Anterior cingulate cortex (tissue), 58 donors: ENCODE measurements at places on chromosomes 2 and 18.

GRCh38 chr2:11861044-11861443 is 114.6 kb downstream of the LPIN1 start:
- DNase-seq, result no peak

DNA sequence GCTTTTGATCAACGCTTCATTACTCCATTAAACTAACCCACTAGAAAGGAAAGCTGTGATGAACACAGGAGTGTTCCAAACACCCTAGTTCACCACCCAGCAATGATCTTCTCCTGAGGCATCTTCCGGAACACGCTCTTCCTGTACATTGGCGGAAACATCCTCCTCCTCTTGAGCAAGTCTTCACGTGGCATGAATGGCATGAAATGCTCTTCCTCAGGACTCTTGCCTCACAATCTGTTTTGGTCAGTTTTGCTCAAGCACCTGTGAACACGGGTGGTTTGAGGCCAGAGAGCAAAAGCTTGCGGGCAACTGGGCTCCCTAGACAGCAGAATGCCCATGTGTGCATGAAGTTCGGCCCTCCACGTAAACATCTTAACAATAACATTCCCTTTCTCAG is 734.2 kb upstream of the SALL3 start:
- no peak for DNase-seq

DNA sequence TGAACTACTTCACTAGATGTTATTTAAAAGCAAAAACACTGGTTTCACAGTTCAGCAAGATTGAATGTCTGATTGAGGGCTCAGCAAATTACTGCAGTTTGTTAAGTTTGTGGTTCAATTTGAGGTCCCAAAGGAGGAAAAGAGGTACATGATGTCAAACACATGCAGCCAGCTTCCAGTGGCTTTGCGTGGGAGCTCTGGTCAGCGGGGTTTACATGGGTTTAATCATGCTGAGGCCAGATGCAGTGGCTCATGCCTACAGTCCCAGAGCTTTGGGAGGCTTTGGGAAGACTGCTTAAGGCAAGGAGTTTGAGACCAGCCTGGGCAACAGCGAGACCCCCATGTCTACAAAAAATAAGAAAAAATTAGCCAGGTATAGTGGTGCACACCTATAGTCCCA is 111.5 kb downstream of the MAPK4 start:
- DNase-seq, result no peak

- no peak for DNase-seq
These were observed 226.9 kb downstream of the CYRIA start for GRCh38 chr2:16438613-16439321.

DNA sequence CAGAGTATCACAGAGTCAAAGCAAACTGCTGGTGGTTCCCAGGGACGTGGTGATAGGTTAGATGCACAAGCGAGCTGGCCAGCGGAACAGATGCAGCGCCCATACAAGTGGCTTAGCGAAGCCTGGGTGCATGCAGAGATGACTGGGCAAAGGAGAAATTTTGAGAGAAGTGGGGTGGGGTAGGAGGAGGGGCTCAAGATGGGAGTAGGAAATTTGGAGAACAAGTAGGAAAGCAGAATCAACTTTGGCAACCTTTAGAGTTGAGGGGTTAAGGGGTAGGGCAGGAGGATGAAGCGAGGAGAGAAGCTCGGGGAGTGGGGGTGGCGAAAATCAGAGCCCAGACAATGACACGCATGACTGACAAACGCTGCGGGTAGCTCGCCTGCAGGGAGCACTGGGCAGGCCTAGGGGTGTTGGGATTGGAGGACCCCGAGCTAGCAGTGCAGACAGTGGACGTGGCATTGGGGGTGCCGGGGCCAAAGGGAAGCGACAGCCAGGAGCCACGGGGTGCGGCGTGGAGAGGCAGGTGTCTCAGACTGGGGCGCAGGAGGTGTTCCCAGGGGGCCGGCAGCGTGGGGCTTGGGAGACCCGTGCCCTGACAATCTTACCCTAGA is 431 bp downstream of the FAM98A start:
- no peak for DNase-seq

DNA sequence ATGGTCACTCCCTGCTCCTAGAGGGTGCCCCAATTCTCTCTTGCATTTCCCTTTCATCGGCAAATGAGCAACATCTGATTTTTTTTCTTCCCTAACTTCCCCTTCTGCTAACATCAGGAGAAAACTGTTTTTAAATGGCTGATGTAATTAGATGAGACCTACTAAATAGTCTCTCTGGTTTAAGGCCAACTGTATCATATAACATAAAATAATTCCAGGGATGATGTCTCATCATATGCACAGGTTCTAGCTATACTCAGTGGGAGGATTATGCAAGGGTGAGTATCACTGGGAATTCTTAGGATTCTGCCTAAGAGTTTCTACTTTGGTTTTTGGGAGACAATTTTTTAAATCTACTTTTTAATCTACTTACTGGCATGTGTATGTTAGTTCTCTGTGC is 193.4 kb downstream of the PARD3B start:
- DNase-seq, result no peak

- no peak for DNase-seq
These were observed 284.9 kb downstream of the INSIG2 start for GRCh38 chr2:118372886-118373830.

- no peak for DNase-seq
These were observed 3.1 kb downstream of the GYPC start for GRCh38 chr2:126658905-126659561.

GRCh38 chr2:70655786-70656185 is 102.2 kb upstream of the TGFA start:
- no peak for DNase-seq

DNA sequence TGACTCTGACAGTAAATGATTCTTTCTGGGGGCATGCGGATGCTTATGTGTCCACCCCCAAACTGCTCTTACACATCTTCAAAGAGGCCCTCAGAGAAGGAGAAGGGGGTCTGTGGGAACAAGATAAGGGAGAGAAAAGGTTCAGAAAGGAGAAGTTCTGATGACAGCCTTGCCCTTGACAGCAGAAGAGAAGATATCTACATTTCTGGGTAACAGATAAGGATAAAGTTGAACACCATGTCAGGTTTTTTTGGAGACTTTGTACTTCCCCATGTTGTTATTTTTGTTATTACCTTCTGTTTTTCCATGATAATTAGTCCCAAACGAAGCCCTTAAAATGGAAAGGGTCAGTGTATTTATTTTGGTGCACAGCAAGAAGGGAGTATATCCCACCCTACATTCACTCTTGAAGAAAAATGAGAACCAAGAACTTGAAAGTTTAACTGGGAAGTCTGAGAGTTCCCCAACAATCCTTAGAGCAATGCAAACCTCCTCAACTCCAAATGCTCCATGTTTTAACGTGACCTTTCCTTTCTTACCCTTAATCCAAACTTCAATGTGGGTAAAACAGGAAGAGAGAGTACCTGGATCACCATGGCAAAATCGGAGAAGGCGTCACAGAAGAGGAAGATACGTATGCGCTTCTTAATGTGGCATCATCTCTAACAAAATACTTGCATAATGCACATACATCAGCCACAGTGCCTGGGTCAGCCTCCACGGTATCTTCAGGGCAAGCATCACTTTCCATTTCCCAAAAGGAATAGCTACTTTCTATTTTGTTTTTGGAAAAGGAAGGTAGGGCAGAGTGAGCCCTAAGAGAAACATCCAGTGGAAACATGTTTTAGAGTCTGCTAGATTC is 264.6 kb upstream of the STON1 start:
- DNase-seq, result no peak

DNA sequence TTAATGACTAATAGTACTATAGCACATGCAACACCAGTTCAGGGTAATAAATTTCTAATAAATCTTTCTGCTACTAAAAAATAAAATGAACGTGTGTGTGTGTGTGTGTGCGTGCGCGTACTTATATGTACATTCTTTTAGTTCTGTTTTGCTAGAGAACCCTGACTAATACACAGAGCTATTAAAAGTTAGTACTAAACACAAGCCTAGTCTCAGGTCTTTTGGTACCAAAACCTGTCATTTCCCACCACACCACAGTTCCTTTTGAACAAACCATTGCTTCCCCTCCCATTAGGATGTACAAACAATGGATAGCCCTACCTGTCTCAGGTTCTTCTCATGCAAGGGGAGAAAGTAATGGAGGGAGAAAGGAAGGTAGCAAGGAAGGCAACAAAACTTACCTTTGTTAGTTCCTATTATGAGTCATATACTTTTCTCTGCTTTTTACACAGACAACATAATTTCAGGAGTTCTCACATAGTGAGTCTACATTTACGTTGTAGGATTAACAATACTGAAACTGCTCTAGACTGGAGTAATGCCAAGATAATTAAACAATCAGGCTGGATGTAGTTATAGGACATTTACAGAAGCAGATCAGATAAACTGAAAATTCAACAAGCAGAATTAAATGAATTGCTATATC is 427.2 kb downstream of the KCNJ3 start:
- no peak for DNase-seq

GRCh38 chr18:78892177-78892576 is 87.4 kb upstream of the SALL3 start:
- no peak for DNase-seq

DNA sequence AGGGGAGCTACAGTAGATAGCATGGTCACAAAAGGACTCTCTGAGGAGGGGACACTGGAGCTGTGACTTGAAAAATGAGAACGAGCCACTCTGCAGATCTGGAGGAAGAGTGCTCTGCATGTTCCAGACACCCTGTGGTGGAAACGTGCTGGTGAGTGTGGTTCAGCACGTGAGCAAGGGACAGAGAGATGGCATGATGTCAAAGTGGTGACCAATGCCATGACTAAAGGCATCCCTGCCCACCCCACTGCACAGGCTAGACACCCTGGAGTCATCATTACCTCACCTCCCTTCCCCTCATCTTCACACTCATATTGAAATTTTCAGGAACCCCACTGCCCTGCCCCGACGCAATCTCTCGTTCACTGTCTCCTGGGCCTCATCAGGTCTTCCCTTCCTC is 56.5 kb downstream of the SLC4A5 start:
- no peak for DNase-seq

DNA sequence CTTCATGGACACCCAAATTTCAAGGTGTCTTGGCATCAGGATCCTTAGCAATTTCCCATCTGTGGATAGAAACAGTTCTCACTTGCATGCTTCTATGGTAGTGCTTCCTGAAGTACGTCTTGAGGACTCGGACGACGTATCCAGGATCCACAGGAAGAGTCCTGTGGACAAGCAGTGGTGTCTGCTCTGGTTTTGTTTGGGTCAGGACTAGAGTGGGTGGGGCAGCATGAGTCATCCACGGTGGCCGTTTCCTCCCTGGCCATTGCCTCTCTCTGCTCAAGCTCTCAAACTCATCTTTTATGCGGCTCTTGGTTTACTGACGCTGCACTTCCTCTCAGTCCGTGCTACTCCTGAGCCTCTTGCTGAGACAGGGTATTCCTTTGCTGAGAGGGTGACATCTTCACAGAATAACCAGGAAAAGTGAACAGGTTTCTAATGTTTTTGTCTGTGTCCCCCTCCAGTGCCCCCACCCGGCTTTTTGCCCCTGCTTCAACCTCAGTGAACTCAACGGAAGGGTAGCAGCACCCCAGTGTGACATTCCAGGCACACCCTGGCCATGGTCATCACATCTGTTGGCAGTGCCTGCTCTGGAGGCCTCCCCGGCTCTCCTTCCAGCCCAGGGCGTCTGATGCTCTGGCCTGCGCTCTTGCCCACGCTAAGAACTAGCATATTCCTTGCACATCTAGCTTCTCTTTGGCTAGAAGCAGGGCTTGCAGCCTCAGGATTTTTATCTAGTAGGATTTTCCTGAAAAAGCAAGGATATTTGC is 62.2 kb downstream of the ARMC9 start:
- DNase-seq, result no peak

DNA sequence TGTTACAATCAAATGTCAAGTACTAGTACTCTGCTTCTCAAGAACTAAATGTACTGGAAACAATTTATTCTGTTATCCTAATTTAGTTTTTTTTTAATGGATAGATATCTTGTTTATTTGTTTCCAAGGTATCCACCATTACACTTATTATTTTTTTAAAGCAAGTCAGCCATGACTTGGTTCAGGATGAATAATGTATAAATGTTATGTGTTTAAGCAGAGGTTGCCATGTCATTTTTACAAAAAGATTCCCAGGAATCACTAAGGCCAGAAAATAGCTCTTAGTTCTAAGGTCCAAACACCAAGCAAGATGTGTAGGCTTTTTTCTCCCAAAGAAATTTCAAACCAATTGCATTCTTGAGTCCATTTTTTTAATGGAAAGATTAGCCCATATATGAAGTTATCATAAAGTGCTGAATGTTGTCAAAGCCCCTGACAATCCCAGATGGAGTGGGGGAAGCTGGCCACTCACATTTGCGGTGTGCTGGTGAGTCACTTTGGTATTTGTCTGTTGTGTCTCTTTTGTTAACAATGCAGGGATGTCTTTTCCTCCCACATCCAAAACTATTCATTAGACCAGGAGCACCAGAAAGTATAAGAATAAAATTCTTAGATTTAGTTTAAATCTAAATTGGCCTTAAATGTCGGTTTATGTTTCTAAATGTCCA is 158.9 kb downstream of the COL6A3 start:
- no peak for DNase-seq

- DNase-seq, result no peak
These were observed 46.5 kb downstream of the TPO start for GRCh38 chr2:1459727-1460126.

- DNase-seq, result no peak
These were observed 200.6 kb downstream of the NAPG start for GRCh38 chr18:10726198-10727068.

- no peak for DNase-seq
These were observed 50.2 kb downstream of the TEX44 start for GRCh38 chr2:231642631-231643494.

GRCh38 chr2:15894481-15895144 is 45.7 kb upstream of the MYCN start:
- no peak for DNase-seq

- no peak for DNase-seq
These were observed 8.6 kb downstream of the DNAJB2 start for GRCh38 chr2:219287580-219288265.

DNA sequence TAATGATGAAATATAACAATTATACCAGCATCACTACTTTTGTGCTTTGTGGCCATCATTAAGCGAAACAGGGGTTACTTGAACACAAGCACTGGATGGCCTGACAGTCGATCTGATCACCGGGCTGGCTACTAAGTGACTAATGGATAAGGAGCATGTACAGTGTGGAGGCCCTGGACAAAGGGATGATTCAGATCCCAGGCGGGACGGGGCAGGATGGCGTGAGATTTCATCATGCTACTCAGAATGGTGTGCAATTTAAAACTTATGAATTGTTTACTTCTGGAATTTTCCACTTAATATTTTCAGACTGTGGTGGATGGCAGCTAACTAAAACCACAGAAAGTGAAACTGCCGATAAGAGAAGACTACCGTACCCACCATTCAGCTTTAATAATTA is 7.0 kb upstream of the CLIP4 start:
- no peak for DNase-seq

GRCh38 chr2:104793966-104794365 is 59.9 kb upstream of the POU3F3 start:
- no peak for DNase-seq

- DNase-seq, result no peak
These were observed 5.0 kb downstream of the AP1S3 start for GRCh38 chr2:223832241-223832903.

GRCh38 chr2:177753682-177754491 is 318.7 kb downstream of the PDE11A start:
- DNase-seq, result peak; percentile 20
